ENCODE measurements at places on chromosomes 12 and 14. TPM values are rescaled to one million over a fixed set of nuclear protein-coding genes. Genes with fewer than 3 reads are reported as not detected.
A peak's percentile ranks its signal among the peaks of the same experiment; 100 is the strongest.

GRCh38 chr12:48883305-48884161, 17.9 kb upstream of the RND1 start:
- no peak for DNase-seq

GRCh38 chr14:56027916-56028712, 90.1 kb upstream of the PELI2 start:
- DNase-seq: no peak

DNA sequence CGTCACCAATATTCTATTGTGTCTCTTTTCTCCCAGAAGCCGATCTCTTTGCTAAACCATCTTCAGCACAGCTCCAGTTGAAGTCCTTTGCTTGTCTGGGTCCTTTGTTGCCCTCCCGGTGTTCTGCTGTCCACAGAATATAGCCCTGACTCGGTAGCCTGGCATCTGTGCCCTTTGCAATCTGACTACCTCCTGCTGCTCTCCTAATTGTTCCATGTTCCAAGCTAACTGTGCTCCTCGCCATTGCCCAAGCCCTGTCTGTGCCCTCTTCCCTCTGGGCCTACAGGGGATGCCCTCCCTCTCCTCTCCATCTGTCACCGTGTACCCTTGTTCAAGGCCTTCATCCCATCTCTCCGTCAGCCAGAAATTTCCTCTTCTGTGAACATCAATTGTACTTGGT, 306.3 kb downstream of the APAF1 start:
- no peak for DNase-seq

GRCh38 chr12:6316921-6317692, 6.6 kb downstream of the PLEKHG6 start:
- no peak for DNase-seq

DNA sequence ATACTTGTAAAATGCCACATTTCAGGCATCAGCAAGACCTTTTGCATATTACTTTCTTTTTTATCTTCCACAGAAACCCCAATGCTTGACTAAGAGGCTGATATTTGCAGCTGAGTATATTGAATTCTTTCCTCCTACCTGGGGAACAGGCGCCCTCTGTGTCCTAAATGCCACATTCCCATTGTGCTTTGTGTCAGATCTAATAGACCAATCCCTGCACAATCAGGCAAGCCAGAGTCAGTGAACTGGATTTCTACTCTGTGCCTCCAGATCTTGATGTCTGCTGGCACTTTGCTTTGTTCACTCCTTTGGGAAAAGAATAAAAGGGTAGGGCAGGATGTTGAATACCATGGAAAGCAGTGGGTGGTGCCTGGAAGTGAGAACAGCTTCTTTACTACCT, 22.4 kb upstream of the TAS2R42 start:
- DNase-seq: no peak

- no peak for DNase-seq
Observed at GRCh38 chr12:97645726-97646125, 183.1 kb downstream of the RMST start.

DNA sequence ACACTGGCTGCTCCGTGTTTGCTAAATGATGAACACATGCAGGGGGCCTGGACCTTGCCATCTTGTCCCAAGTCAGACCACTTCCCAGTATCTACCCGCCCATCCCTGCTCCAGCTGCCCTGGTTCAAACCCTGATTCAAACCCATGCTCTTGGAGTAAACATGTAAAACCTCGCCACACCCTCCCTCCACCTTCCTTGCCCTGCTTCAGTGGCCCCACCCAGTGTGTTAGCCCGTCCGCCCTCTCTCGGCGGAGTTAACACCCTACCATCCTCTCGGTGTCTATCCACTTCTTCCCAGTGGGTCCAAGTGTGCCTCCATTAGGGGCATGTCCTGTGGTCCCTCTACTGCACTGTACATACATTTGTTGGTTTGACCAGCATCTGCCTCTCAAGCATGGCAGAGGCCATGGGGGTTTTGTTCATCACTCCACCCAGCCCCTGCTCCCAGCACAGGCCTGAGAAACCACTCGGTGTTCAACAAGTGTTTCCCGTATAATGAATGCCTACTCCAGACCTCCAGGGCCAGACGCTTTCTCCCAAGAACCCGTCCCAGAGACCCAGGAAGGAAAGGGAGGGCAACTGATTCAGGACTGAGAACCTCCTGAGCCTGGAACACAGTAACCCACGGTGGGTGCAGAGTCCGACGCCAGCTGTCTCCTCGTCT, 37.1 kb downstream of the P2RX4 start:
- no peak for DNase-seq

- peak; percentile 56 for DNase-seq
Observed at GRCh38 chr12:112121780-112122565, 3.4 kb upstream of the TRAFD1 start.

DNA sequence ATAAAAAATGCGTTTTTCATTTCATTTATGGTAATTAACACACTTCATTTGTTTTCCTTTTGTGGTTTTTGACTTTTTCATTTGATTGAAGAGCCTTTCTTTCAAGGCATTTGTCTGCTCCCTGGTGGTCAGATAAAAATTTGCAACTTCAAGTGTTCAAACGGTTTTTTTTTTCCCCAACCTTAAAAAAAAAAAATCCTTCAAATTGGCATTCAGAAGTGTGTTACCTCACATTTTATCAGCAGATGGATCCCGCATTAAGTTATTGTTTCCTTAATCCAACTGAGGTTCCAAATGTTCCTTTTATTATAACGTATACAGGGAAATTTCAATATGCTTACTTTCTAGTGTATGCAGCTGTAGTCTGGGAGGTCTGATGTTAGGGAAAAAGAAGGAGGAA, 47.2 kb downstream of the MYF5 start:
- DNase-seq: no peak

- DNase-seq: peak; percentile 77
Observed at GRCh38 chr14:100904307-100905087, 975 bp upstream of the RTL1 start.

- DNase-seq: no peak
Observed at GRCh38 chr14:90665321-90666000, 150.8 kb downstream of the TTC7B start.

- DNase-seq: no peak
Observed at GRCh38 chr12:60205500-60205899, 609.7 kb downstream of the SLC16A7 start.

DNA sequence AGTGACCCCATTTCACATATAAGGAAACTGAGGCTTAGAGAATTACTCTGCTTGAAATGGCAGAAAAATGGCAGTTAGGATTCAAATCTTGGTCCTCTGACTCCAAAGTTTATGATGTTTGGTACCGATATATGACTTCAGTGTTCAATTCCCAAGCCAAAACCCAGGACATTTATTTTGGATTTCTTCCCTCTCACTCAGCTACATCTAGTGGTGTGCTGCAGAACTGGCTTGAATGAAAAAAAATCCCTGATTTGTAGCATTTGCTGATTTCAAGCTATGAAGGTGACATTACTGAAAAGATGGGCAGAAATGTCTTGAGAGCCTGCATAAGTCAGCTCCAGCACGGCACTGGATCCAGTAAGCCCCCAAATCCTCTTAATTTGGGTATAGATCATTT, 106.4 kb downstream of the EFCAB11 start:
- no peak for DNase-seq

DNA sequence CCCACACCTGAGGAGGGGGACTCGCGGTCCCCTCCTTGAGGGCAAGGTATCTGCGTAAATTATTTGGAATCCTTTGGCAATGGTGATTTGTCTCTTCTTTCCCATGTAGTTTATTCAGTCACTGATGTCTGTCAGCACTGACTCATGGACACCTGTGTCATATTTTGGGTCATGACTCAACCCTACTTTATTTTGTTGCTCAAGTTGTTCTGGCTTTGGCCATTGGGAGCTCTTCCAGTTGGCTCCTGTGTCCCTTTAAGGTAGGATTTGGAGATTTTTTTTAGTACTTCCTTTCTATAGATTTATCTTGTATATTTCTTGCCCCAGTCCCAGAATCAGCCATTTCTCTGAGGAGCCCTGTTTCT, 47.4 kb upstream of the C14orf180 start:
- DNase-seq: no peak

DNA sequence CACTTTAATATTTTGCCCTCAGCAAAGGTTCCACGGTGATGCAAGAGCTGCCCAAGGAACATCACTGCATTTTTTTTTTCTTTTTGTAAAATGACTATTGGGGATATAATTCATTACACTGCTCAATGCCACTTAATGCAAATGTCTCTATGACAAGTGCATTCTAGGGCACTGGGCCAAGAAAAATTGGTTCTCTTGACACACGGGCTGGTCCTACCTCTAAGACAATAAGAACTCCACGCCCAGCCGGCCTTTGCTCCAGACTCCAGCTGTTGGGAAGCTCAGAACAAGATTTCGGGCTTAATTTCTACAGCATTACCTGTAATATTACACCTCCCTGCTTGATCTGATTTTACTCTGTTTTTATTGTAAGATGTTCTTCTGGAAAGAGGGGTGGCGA, 48.8 kb upstream of the VRK1 start:
- peak; percentile 76 for DNase-seq

GRCh38 chr12:48198672-48198971, 4.5 kb downstream of the OR10AD1 start:
- DNase-seq: peak; percentile 18

GRCh38 chr12:109775172-109775881, 57.9 kb downstream of the TRPV4 start:
- peak; percentile 93 for DNase-seq

GRCh38 chr12:28507033-28507432, 316.8 kb downstream of the CCDC91 start:
- DNase-seq: no peak

- DNase-seq: peak; percentile 39
Observed at GRCh38 chr14:102554821-102555819, 37.3 kb upstream of the RCOR1 start.

- no peak for DNase-seq
Observed at GRCh38 chr12:91490667-91491311, 308.2 kb upstream of the DCN start.

- DNase-seq: peak; percentile 26
Observed at GRCh38 chr14:75282170-75282554, 3.5 kb downstream of the FOS start.

- no peak for DNase-seq
Observed at GRCh38 chr14:30267141-30267540, 291.8 kb upstream of the G2E3 start.

DNA sequence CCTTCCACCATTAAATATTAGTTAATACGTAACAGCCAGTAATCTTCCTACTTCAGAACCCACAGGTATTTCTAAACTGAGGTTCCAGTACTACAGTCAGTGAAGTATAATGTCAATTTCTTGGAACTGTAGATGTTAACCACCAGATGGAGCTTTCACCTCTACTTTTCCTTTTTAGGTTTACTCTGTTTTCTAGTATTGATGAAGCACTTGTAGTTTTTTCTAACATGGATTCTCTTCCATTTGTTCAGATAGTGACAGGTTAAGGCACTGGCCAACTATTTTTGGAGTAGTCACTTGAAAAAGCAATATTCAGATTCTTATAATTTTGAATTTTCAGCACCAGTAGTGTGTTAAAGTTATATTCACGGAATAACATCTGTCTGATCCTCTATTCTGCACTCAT, 4.6 kb upstream of the SEC23A start:
- no peak for DNase-seq

GRCh38 chr12:3613641-3614395, 122.8 kb downstream of the PRMT8 start:
- DNase-seq: no peak

DNA sequence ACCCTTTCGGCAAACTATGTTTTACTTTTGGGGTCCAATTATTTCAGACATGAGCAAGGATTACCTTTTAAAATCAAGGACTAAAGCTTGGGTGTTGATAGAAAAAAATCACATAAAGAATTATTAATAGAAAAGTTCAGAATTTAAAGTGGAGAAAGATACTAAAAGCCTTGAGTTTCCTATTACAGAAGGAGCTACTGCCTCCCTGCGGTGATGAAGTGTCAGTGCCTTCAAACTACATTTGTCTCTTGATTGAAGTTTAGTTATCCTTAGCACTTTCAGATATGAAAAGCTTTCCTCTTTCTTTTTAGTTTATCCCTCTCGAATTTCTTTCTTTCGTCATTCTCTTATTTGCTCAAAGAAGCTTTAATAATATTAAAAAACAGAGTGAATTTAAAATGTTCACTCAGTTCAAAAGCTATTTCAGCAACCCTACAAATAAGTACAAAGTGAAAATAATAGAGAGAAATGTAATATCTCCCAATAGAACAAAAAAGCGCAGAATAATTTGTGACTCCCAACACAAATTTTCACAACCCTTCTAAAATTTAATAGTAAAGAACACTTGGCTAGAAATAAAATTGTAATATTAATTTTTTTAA, 87.6 kb downstream of the SEC23A start:
- no peak for DNase-seq

- no peak for DNase-seq
Observed at GRCh38 chr14:99602788-99603415, 1.1 kb downstream of the CCDC85C start.

DNA sequence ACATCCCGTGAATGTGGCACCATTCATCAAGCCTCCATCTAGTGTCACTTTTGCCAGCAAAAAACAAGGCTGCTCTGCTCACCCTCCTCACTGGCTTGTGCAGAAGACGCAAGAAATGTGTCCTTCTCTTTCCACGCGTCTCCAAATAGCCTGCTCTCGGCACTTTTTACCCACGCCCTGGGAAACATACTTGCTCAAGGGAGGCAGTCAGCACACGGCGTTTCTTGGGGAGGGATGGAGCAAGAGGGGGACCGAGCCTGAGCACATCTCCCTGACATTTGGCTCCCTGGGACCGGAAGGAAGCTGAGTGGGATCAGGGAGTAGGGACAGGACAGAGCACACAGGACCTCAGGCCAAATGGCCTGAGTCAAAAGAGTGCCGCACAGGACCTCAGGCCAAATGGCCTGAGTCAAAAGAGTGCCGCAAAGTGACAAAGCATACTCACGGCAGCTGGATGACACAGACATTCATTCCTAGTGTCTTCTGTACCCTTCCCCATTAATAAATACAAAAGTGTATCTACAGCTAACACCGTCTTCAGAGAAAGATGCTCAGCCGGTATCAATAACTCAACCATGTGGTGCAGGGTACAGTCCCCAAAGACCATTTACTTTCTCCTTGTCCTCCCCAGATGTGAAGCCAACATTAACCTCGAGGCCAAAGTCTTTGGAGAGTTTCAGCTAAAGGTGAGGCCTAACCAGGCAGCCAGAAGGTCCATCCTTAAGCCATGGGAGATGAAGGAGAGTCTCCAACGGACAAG, 7.1 kb downstream of the BCL11B start:
- peak; percentile 88 for DNase-seq

The CMA1 gene
- not detected for total RNA-seq

The KCNMB4 gene
- total RNA-seq: 3.9 TPM

The AQP6 gene
- total RNA-seq: 0.10 TPM

The AKAP3 gene
- 1.4 TPM for total RNA-seq

The OTX2 gene
- total RNA-seq: not detected

The RDH5 gene
- total RNA-seq: 5.1 TPM

The SLC25A47 gene
- total RNA-seq: not detected

The TMEM30B gene
- total RNA-seq: 27.8 TPM

The TMEM63C gene
- 11.4 TPM for total RNA-seq

The ZNF891 gene
- 1.4 TPM for total RNA-seq

The ANKS1B gene
- 4.0 TPM for total RNA-seq

The SERPINA9 gene
- 3.7 TPM for total RNA-seq

The TNS2 gene
- total RNA-seq: 72.6 TPM

The FIGNL2 gene
- 0.17 TPM for total RNA-seq

The PRPH gene
- 0.61 TPM for total RNA-seq

The ACYP1 gene
- total RNA-seq: 23.4 TPM

The HAL gene
- 197 TPM for total RNA-seq

Measured in lower leg skin (tissue), 4 donors.